ENCODE measurements at places on chromosomes 3 and 15. TPM values are rescaled to one million over a fixed set of nuclear protein-coding genes. Genes with fewer than 3 reads are reported as not detected.

COL6A5 gene
- not detected for total RNA-seq

- no peak for DNase-seq
- no peak overlapping the region for H3K27ac ChIP-seq
- no peak overlapping the region for H3K4me3 ChIP-seq
- no peaks in the 10 kb centered on the region for H3K27me3 ChIP-seq
- H3K4me1 ChIP-seq: no peaks in the 10 kb centered on the region
Measured at GRCh38 chr3:15500107-15500724, 21.3 kb downstream of the COLQ start.

RNF7 gene
- total RNA-seq: 75.7 TPM

IL17RB gene
- 1.00 TPM for total RNA-seq

GRCh38 chr3:70729845-70730244, 417.4 kb upstream of the MDFIC2 start:
- H3K27me3 ChIP-seq: no peaks in the 10 kb centered on the region
- DNase-seq: no peak
- no peak overlapping the region for H3K4me3 ChIP-seq
- H3K27ac ChIP-seq: no peak overlapping the region
- no peaks in the 10 kb centered on the region for H3K36me3 ChIP-seq
- H3K4me1 ChIP-seq: no peaks in the 10 kb centered on the region

SLC28A2 gene
- total RNA-seq: not detected

DNA sequence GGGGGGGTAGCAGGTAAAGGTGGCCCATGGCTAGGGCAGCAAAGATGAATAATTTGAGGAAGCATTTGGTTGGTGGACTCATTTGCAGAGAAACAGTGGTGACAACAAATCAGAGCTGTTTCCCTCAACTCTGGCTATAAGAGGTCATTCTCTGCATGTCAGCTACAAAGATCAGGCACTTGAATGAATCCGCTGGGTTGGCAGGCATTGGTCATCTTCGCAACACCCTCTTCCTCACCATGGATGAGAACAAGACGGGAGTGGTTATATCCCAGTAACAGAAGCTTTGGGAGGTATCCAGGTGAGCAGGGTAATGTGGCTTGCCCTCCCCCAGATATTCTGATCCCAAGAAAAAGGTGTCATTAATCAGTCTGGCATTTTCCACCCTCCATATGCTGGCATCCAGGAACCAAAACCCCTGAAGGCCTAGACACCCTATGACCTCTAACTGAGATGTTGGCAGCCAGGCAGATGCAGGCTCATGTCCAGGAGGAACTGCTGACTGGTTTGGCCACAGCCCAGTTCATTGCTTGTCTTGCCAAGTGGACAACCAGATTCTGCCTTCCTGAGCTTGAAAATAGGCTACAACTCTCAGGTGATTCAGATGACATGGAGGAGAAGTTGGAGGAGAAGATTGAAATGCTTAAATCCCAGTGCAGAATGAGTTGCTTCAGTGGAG, 108.9 kb upstream of the TRIM42 start:
- H3K4me3 ChIP-seq: no peak overlapping the region
- no peaks in the 10 kb centered on the region for H3K4me1 ChIP-seq
- DNase-seq: peak; percentile 86
- H3K27me3 ChIP-seq: no peaks in the 10 kb centered on the region
- no peak overlapping the region for H3K27ac ChIP-seq
- H3K36me3 ChIP-seq: no peaks in the 10 kb centered on the region

DNA sequence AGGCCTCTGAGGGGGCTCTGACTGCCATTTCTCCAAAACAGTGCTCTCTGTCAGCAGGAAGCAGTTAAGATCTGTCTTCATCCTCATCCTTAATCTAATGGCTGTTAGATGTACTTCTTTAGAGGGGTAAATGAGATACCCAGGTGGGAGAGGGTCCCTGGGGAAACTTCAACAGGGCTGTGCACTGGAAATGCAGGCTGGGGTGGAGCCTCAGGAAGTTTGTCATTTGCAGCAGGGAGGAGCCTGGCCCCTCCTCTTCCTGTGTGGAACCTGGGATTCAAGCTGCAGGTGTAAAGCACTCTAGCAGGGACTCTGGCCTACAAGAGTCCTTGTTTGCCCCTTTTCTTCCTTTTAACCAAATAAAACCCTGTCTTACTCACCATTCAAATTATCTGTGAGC, 1173.6 kb downstream of the OTOL1 start:
- H3K4me1 ChIP-seq: no peaks in the 10 kb centered on the region
- H3K36me3 ChIP-seq: no peaks in the 10 kb centered on the region
- no peak for DNase-seq
- H3K27ac ChIP-seq: no peak overlapping the region
- no peak overlapping the region for H3K4me3 ChIP-seq

DNA sequence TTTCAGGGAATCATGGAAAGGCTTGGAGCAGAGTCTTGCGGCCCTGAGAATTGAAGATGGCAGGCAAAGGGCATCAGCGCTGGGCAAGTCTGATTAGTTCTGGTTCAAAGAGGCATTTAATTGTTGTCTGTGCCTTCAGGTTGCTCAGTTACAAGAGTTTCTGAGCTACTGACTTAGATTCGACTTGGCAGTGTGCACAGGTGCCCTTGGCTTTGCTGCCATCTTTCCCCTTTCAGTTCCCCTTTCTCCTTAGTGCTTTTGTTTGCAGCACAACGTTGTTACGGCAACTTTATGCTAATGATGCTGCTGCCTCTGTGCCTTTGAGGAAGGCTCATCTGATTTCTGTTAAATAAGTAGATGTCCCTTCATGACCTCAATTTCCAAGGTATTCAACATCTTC, 12.5 kb downstream of the P2RY14 start:
- no peak overlapping the region for H3K27ac ChIP-seq
- peaks cover 6% of the 10 kb centered on the region for H3K4me1 ChIP-seq
- no peaks in the 10 kb centered on the region for H3K36me3 ChIP-seq
- no peaks in the 10 kb centered on the region for H3K27me3 ChIP-seq

DNA sequence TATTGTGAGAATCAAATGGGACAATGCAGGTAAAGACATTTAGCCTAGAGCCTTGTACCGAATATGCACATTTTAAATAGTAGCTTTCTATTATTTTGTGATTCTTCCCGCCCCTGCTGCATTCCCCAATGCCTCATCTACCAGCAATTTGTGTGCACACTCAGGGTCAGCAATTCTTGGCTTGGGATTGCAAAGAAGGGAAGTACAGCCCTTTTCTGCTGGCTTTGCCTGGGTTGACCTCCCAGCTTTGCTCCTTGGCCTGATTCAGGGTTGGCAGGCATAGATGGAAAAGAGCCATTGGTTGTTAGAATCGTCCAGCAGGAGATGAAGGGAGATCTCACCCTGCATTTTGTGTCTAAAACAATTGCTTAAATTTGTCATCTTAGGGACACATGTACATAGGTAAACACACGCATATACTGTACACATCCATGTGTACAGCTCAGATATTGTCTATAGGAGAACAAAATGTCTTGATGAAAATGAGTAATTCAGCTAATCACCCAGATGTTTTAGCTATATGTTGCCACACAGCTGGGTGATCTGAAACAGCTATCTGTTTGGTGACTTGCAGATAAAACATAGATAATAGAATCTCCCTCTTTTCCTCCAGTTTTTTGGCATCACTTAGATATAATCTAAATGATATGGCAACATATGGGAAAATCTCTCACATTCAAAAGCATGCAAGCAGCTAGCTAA, 340.9 kb upstream of the TBL1XR1 start:
- peak; percentile 62 for DNase-seq
- H3K4me1 ChIP-seq: peaks cover 11% of the 10 kb centered on the region
- no peak overlapping the region for H3K27ac ChIP-seq
- no peaks in the 10 kb centered on the region for H3K36me3 ChIP-seq
- no peaks in the 10 kb centered on the region for H3K27me3 ChIP-seq

DNA sequence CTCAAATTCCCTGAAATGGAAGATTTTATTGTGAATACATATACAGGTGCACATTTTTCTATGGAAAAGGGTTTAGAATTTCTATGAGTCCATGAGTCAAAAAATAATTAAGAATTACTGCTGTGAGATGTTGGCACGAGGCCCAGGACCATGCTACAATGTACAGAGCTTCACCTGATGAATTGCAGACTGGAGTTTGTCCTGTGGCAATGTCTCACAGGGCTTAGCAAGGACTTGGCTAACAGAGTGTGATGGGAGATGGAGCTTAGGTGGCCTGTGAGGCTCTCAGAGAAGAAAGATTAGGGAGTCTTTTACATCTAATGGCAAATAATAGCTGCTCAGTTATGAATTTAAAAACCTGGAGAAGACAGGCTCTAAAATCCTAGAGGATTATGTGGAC, 219.5 kb upstream of the CBLB start:
- DNase-seq: no peak
- H3K27ac ChIP-seq: no peak overlapping the region
- no peak overlapping the region for H3K4me3 ChIP-seq
- no peaks in the 10 kb centered on the region for H3K27me3 ChIP-seq

DNA sequence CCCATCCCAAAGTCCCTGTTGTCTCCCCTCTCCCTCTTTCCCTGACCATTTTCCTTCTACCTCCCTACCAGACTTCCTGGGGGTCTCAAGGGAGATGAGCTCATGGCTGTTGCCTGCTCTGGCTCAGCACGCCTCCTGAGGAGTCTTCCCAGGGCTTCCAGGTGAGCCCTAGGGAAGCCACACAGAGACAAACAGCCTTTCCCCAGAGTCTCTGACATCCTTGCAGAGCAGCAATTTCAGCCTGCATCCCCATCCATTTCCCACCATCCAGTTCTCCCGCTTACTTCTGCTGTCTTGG, 189.2 kb upstream of the LINGO1 start:
- no peak overlapping the region for H3K4me3 ChIP-seq
- peaks cover 41% of the 10 kb centered on the region for H3K27me3 ChIP-seq
- no peak for DNase-seq
- H3K27ac ChIP-seq: no peak overlapping the region

VPS8 gene
- 51.7 TPM for total RNA-seq

DNA sequence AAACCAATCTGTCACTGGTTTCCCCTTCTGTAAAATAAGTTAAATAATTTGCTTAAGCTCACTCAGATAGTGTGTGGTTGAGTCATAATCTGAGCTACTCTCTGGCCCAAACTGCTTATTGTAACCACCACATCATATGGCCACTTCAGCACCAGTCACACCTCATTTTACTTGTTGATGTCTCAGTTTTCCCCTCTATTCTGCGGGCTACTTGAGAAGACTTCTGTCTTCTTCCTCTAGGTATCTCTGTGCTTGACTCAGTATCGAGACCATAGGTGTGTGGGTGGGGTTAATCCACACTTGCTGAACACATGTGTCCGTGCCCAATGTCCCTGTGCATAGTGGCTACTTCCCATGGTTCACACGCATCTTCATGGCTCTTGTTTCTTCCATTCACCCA, 32.9 kb downstream of the CRYGS start:
- DNase-seq: no peak
- H3K4me3 ChIP-seq: no peak overlapping the region
- H3K27ac ChIP-seq: no peak overlapping the region
- no peaks in the 10 kb centered on the region for H3K4me1 ChIP-seq

GRCh38 chr3:182083112-182083511, 371.4 kb downstream of the SOX2 start:
- H3K27me3 ChIP-seq: no peaks in the 10 kb centered on the region
- no peaks in the 10 kb centered on the region for H3K36me3 ChIP-seq
- no peak for DNase-seq
- no peak overlapping the region for H3K27ac ChIP-seq
- no peaks in the 10 kb centered on the region for H3K4me1 ChIP-seq

GRCh38 chr15:62593681-62594399, 428.8 kb upstream of the C2CD4B start:
- no peak for DNase-seq
- no peak overlapping the region for H3K4me3 ChIP-seq
- no peaks in the 10 kb centered on the region for H3K4me1 ChIP-seq
- H3K27ac ChIP-seq: no peak overlapping the region
- no peaks in the 10 kb centered on the region for H3K27me3 ChIP-seq

DNA sequence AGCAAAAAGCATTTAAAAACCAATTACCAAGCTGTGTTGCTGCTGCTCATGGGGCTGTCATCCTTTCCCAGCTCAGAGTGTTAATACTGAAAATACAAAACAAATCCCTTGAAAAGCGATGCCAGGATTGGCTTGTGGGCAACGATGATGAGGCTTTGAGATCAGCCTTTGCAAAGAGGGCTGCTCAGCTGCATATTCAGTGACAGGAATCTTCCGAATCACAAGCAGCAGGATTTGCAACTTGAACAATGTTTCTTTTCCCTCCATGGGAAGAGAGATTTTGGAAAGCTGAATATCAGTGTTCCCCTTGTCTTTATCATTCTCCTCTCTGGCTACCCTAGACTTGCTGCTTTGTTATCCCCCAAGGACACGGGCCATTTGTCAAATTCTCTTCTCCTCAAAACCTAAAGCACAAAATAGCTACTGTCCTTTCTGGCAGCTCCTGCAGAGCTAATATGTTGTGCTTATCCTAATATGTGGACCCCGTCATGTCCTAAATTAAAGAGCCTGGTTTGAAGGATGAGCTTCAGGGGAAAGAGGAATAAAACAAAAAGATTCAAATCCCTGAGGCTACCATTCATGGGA, 375.8 kb downstream of the GAP43 start:
- H3K27ac ChIP-seq: no peak overlapping the region
- no peaks in the 10 kb centered on the region for H3K27me3 ChIP-seq
- no peak overlapping the region for H3K4me3 ChIP-seq
- peaks cover 2% of the 10 kb centered on the region for H3K4me1 ChIP-seq

ADIPOQ gene
- 1.1 TPM for total RNA-seq

- H3K4me3 ChIP-seq: no peak overlapping the region
- no peak for DNase-seq
- no peak overlapping the region for H3K27ac ChIP-seq
- no peaks in the 10 kb centered on the region for H3K4me1 ChIP-seq
- no peaks in the 10 kb centered on the region for H3K27me3 ChIP-seq
Measured at GRCh38 chr15:75109736-75110130, 86.3 kb downstream of the PPCDC start.

SI gene
- not detected for total RNA-seq

LIPC gene
- 1.00 TPM for total RNA-seq

GRCh38 chr15:25860885-25861866, 2.0 kb downstream of the ATP10A start:
- peak overlapping the region; percentile 60 for H3K4me3 ChIP-seq
- no peaks in the 10 kb centered on the region for H3K36me3 ChIP-seq
- H3K4me1 ChIP-seq: peaks cover 11% of the 10 kb centered on the region

GRCh38 chr3:14461748-14462324, 59.4 kb downstream of the SLC6A6 start:
- peaks cover 19% of the 10 kb centered on the region for H3K4me1 ChIP-seq
- H3K36me3 ChIP-seq: no peaks in the 10 kb centered on the region
- peak; percentile 48 for DNase-seq
- H3K27me3 ChIP-seq: no peaks in the 10 kb centered on the region
- no peak overlapping the region for H3K27ac ChIP-seq
- H3K4me3 ChIP-seq: no peak overlapping the region

COL8A1 gene
- total RNA-seq: 24.5 TPM

GRCh38 chr3:126835472-126836219, 131.6 kb downstream of the CHCHD6 start:
- no peak for DNase-seq
- no peaks in the 10 kb centered on the region for H3K36me3 ChIP-seq
- no peak overlapping the region for H3K27ac ChIP-seq
- H3K4me3 ChIP-seq: no peak overlapping the region
- H3K4me1 ChIP-seq: no peaks in the 10 kb centered on the region
